ELR (cell line): ENCODE measurements at places on chromosomes 2 and 18.

GRCh38 chr2:38898256-38898655, 8.6 kb downstream of the ARHGEF33 start:
- DNase-seq, result peak; percentile 41

- DNase-seq, result no peak
Observed at GRCh38 chr2:130891966-130892365, 55.3 kb downstream of the ARHGEF4 start.

DNA sequence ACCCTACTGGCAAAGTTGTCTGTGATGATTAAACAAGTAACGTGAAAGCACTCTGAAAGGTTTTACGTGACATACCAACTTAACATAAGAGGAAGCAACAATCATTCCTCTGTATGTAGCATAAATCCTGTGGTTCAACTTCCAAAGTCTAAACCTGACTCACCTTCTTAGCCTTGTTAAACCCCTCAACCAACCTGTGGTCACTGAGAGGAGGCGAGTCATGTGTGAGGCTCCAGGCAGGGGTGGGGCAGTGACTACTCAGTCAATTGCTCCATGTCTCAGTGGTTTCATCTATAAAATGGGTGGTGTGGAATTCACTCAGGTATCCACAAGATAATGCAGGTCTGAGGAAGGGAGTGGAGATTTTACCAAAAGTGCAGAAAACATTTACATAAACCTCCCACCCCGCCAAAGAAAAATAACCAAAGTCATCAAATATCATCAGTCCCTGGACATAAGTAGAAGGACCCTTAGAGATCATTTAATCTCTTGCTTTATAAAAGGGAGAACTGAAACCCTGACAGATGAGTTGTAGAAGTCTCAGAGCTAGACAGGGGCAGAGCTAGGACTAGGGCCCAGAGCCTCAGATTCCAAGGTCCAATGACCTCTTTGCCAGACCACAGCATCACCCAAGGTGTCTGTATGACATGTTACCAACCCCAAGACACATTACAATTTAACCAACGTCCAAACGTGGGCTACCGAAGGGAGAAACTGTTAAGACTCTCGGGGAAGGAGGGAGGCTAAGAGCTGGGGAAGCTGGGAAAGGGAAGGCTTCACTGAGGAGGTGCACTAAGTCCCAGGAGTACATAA, 3.7 kb upstream of the PCBP1 start:
- DNase-seq, result peak; percentile 95

DNA sequence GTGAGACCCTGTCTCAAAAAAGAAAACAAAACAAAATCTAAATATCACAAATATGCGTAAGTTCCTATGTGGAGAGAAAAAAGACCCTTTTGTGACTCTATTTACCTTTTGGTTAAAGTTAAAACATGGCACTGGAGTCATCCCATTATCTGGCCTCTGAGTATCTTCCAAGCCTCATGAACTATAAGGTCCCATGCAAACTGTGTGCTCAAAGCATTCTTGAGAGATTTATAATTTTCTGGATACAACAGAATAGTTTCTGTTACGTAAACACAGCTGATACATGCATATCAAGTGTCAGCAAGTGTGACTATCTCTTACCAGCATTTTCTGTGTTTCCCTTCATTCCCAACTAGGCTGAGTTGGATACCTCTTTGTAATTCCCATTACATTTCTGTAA, 8.8 kb upstream of the NOSTRIN start:
- DNase-seq, result no peak

DNA sequence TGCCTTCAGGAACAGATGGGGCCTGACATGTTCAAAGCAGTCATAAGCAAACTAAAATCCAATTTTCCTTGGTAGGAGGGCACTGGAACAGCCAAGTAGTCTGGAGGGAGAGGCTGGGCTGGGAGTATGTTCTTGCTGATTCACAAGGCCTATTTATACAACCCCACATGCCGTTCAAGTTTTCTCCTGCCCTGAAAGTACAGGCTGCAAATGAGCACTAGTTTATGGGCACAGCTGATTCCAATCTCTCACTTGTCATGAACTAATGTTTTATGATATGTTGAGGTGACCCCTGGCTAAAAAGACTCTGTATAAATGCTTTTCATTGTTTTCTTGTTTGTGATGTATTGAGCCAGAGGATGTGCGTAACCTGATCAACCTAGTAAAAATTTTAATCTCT, 183.4 kb upstream of the SRD5A2 start:
- no peak for DNase-seq

- peak; percentile 31 for DNase-seq
Observed at GRCh38 chr2:83817511-83817910, 641.6 kb downstream of the SUCLG1 start.

DNA sequence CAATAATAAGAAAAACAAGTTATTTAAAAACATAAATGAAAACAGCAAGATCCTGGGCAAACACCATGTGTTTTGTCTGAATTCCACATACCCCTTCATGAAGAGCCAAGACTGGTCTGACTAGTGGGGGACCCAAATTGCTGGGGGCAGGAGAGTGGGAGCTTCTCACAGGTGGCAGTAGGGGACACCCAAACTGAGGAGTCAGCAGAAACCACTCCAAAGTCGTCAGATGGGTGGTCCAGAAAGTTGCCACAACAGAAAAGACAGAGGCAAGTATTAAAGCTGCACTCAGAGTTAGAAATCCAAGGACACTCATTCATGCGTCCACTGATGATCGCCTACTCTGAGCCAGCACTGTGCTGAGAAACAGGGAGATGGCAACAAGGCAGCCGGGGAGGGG, 12.3 kb upstream of the LCLAT1 start:
- no peak for DNase-seq

DNA sequence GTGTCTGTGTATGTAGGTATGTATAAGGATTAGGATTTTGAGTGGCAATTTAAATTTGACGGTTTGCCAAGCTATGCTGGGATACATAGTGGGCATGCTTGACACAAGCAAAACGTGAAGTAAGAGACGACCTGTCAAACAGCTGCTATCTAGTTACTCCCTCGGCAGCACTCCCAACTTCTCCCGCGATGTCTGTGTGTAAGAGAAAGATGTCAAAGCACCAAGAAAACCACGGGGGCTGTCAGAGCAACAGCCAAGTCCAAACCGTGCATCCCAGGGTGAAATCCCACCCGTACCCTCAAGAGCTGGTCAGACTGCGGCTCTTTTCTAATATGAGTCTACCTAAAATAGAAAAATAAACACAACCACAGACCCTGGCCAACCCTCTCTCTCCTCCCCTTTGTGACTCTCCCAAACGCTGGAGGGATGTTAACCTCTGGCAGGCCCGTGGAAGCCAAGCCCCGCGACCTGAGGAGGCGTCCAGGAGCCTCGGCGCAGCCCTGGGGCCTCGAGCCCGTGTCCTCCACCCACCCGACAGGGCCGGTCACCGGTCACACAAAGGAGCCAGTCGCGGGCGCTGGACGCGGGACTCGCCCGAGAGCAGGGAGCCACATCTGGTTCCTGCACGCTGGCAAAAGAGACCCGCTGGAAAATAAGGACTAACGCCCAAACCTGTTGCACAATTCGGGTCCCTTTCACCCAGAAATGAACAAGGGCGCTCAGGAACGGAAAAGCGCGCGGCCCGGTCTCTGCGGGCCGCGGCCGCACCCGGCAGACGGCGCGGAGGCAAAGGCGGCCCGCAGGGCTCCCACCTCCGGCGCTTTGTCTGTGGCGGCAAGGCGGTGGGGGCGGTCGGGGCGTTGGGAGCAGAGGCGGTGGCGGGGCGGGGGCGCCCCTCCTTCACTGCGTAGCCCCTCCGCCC, 925 bp downstream of the SESTD1 start:
- DNase-seq, result peak; percentile 60

DNA sequence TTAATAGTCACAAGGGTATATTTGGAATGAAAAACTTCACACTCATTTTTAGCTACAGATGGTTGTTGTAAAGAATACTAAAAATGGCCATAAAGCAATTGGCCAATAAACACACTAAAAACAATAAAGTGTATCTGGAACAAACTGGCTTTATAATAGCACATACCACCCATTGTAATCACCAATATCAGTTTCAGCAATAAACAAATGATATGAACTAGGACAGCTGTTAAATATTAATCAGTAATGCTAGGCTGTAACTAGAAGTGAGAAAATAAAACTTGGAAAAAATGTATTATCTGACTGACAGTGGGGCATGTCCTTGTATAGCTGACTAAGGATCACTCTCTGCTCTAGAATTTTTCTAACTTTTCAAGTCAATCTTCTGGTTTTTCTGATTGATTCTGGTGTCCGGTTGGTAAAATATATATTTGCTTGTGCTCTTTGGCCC, 312.5 kb downstream of the RND3 start:
- DNase-seq, result no peak

- DNase-seq, result no peak
Observed at GRCh38 chr2:130882991-130883390, 46.3 kb downstream of the ARHGEF4 start.

DNA sequence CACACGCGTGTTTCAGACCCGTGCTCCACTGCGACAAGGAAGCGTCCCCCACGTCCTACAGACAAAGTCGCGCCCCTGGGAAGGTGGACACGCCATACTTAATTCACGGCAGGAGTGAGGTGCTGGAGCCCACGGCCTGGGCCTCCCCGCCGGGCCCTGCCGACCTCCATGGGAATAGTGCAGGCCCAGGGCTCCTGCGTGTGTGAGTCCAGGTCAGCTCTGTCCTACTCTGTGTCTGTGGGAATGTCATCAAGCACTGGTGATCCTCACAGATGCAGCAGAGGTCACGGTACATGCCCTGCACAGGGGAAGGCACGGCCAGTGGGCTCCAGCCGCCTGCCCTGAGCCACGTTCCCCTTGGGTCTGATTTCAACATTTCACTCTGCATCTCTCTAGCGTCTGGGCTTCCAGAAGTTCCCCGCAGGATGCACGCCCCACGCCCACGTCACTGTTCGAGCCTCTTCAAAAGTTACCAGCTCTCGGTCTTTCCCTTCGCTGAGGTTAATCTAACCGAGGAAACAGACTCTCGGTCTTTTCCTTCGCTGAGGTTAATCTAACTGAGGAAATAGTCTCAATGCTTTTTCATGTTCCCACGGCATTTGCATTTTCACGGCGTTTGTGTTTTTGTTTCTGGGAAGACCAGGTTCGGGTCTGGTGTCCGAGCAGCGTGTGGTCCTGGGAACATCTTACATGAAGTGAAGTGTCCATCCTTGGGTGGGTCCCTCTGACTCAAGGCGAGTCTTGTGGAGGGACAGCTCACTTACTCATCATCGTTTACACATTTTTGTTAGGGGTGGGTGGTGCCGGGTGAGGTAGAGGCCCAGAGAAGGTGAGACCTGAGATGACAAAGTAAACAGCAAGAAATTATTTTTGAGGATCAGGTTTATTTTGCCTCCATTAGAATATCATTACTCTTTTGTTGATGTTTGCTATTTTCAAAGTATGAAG, 157.3 kb upstream of the ALKAL2 start:
- DNase-seq, result no peak

- no peak for DNase-seq
Observed at GRCh38 chr2:20448977-20449306, 2.1 kb downstream of the RHOB start.

GRCh38 chr2:5040571-5040970, 651.6 kb upstream of the SOX11 start:
- no peak for DNase-seq
